ENCODE measurements at places on chromosomes 11 and 22. TPM values are rescaled to one million over a fixed set of nuclear protein-coding genes. Genes with fewer than 3 reads are reported as not detected.

The OSBP2 gene
- total RNA-seq: 0.60 TPM

The SMCO4 gene
- 27.5 TPM for total RNA-seq

The MMP12 gene
- total RNA-seq: 1.3 TPM

The STIM1 gene
- 7.7 TPM for total RNA-seq

The CDC42BPG gene
- 0.06 TPM for total RNA-seq

DNA sequence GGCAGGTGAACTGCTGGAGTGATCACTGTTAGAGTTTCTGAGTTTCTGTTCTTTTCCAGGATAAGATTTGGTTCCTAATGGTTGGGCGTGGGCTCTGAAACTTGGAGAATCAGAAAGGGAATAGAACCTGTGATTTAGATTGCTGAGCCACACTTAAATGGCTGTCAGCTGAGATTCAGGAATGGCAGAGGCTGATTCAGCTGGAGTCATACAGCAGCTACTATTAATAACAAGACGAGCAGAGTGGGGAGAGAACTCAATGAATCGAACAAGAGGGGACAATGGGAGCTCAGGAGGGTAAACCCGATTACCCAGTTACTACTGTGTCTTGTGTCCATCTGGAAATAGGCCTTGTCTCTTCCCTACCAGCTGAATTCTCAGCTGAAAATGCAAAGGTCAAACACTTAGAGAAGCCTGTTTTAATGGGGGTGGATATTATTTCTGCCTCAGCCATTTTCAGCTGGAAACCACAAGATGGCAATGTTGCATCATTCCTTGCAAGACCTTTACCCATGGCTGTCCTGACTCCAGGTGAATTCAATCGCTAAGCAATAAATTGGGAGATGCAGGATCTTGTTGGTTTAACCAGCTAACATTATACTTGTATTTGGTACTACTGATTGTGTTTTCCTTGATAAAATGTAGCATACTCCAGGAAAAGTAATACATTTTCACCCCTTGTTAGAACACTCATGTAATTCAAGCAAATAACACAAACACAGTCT is 104.5 kb upstream of the RAG2 start:
- peak; percentile 65 for DNase-seq

GRCh38 chr11:112637876-112638275 is 323.3 kb upstream of the NCAM1 start:
- DNase-seq: no peak

DNA sequence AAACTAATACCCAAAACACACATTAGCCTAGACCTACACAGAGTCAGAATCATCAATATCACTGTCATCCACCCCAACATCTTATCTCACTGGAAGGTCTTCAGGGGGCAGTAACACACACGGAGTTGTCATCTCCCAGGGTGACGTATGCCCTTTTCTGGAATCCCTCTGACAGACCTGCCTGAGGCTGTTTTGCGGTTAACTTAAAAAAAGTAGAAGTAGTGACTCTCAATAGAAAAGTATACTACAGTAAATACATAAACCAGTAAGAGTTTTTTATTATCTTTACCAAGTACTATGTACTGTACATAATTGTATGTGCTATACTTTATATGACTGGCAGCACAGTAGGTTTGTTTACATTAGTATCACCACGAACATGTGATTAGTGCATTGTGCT is 80.5 kb downstream of the PGR start:
- DNase-seq: peak; percentile 2

DNA sequence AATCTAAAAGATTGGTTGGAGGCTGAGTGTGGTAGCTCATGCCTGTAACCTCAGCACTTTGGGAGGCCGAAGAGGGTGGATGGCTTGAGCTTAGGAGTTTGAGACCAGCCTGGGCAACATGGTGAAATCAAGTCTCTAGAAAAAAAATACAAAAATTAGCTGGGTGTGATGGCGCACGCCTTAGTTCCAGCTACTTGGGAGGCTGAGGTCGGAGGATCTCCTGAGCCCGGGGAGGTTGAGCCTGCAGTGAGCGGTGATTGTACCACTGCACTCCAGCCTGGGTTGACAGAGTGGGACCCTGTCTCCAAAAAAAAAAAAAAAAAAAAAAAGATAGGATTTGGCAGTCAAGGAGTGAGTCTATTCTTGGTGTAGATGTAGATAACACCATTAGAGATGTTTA is 10.6 kb downstream of the FOLR1 start:
- DNase-seq: no peak
